OCI-LY7 (cell line): ENCODE measurements at places on chromosomes 2 and 18. TPM values are rescaled to one million over a fixed set of nuclear protein-coding genes. Genes with fewer than 3 reads are reported as not detected.

Gene APOB
- total RNA-seq = not detected in 2 replicates

Gene MGAT4A
- total RNA-seq = 9.5 and 15.4 TPM in 2 replicates

Gene SP110
- 9.3 and 13.3 TPM in 2 replicates for total RNA-seq

Gene NEU4
- 0.50 and 0.84 TPM in 2 replicates for total RNA-seq

Gene FOXI3
- total RNA-seq = not detected in 2 replicates

Gene ZC3H6
- total RNA-seq = 16.5 and 17.3 TPM in 2 replicates
